Brain (organoid and tissue), 16 donors: ENCODE measurements at places on chromosomes 1 and 21.

DNA sequence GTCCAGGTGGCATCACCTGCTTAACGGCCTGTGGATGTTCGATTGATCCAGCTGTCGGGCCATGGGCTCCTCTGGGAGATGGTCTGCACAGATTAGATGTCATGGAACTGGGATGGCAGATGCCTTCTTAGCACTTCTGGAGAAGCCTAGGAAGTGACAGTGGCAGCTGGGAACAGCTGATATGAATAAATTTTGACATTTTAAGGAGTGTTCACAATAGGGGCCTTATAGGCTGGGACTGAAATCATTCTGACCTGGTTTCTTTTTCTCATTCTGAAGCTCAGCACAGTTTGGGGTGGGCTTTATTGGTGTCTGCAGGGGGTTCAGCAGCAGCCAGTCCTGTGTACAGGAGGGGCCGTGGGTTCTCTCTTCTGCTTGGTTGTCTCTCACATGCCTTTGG is 175.3 kb downstream of the CACNA1E start:
- DNase-seq: peak; percentile 51

- no peak for DNase-seq
Observed at GRCh38 chr1:99850459-99851291, 514 bp downstream of the AGL start.

- DNase-seq: no peak
Observed at GRCh38 chr1:236222632-236223031, 59.1 kb downstream of the ERO1B start.

DNA sequence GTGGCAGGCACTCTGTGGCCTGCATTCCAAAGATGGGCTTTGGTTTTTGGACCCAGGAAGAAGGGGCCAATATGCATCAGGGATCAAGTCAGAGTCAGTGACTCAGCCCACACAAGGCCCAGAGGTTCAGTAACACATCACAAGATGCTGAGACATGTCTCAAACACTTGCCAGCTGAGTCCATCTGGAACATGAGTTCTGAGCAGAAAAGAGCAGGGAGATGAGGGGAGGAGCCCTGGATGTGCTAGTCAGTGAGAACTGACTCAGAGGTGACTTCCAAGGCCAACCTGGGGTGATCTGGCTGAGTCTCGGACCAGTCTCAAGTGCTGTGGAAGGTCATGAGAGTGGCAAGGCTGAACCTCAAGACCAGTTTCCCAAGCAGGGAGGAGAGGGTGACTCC is 150.1 kb downstream of the CDC7 start:
- DNase-seq: no peak

DNA sequence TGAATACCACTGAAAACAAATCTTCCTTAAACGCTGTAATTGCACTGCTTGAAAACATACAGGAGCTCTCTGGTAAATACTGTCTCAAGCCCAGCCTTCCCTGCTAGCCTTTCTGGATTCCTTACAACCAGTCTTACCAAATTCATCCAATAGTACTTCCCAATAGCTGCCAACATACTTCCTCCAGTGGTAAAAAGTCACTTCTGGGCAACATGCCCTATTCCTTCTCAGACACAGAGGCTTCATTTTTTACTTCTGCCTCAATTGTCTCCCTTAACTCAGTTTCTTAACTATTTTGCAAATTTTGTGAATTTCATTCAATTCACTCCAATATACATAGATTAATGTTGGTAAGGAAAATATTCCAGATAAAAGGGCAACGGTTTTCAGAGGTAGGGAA is 166.3 kb downstream of the TBX15 start:
- DNase-seq: no peak
